ENCODE measurements at places on chromosomes 7 and 10. TPM values are rescaled to one million over a fixed set of nuclear protein-coding genes. Genes with fewer than 3 reads are reported as not detected.
A peak's percentile ranks its signal among the peaks of the same experiment; 100 is the strongest.

- no peak for DNase-seq
These were observed 10.0 kb upstream of the PRPS1L1 start for GRCh38 chr7:18037609-18038008.

- DNase-seq: no peak
These were observed 498.3 kb downstream of the SORCS3 start for GRCh38 chr10:105139363-105139896.

GRCh38 chr7:30880125-30880720, 31.4 kb upstream of the AQP1 start:
- no peak for DNase-seq

- peak; percentile 38 for DNase-seq
These were observed 157.6 kb downstream of the HERPUD2 start for GRCh38 chr7:35537067-35538023.

DNA sequence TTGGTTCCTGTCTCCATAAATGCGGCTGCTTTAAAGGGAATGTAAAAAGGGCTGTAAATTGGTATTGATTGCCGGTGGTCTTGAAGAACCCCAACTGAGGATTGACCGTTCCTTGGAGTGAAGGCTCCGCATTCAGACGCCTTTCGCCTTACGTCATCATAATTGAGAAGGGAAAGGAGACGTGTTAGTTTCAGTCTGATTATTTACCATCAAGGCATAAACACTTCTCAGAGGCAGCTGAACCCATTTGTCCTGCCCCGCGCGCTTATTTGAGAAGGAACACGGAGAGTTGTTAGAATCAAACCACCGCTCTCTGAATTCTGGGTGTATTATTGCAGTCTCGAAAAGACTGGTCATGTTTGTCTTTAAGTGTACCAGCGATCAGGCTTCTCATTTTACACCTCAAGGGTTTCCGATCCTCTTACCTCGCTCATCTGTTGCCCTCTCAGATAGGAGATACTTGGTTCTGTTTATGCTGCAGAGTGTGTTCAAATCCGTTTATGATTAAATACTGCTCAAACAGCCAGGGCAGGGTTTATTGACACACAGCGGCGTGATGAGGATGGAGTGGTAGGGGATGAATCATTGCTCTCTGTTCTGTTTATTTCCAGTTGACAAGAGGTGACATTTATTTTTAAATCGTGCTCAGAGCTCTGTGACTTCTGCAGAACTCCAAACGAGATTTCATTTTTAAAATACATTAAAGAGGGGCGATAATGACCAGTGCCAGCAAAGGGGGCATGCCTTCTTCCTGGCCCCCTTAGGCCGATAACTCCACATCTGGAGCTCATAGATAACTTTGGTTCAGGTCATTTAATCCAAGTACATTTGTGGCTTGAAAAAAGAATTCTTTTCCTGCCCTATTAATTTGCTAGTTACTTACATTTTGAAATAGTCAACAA, 30.4 kb downstream of the FOXK1 start:
- DNase-seq: no peak

LOXL4 gene
- 0.76 TPM for polyA plus RNA-seq

SP4 gene
- 10.9 TPM for polyA plus RNA-seq

CNNM1 gene
- polyA plus RNA-seq: 6.7 TPM

LIPK gene
- not detected for polyA plus RNA-seq

FAM25A gene
- not detected for polyA plus RNA-seq

Data from spinal cord (tissue), 10 donors.